Stimulated activated CD8-positive, alpha-beta memory T cell treated with anti-CD3 and anti-CD28 coated beads, Interleukin-2, amount 100 ng/mL, for 1 hour (primary cell): ENCODE measurements at places on chromosomes 16 and 17.

DNA sequence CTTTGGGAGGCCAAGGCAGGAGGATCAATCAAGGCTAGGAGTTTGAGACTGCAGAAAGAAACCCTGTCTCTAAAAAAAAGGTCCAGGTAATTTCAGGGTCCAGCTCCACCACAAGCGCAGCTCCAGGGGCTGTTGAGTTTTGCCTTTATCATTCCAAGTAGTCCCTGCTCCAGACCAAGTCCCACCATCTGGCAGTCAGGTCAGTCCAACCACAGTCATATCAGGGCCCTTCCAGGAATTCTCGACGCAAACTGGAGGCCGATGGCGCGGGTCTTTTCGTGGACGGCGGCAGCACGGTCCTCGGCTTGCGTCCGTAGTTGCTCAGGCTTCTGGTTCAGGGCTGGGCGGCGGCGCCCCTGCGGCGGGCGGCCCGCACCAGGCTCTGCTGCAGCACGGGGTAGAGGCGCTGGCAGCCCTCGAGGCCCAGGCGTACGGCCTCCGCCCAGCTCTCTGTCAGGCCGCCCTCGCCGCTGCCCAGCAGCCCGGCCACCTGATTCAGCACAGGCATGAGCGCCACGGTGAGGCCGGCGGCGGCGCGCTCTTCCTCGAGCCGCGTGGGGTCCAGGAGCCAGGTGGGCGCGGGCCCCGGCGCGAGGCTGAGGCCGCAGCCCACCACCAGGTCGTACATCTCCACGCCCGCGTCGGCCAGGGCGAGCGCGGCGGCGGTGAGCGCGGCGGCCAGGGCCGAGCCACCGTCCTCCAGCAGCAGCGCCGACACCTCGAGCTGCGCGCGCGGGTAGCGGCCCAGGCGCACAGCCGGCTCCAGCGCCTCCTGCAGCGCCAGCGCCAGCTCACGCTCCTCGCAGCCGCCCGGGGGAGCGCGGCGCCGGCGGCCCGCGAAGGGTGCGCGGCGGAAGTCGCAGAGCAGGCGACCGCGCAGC lies 752 bp downstream of the EXOSC6 start:
- peak; percentile 15 for DNase-seq

DNA sequence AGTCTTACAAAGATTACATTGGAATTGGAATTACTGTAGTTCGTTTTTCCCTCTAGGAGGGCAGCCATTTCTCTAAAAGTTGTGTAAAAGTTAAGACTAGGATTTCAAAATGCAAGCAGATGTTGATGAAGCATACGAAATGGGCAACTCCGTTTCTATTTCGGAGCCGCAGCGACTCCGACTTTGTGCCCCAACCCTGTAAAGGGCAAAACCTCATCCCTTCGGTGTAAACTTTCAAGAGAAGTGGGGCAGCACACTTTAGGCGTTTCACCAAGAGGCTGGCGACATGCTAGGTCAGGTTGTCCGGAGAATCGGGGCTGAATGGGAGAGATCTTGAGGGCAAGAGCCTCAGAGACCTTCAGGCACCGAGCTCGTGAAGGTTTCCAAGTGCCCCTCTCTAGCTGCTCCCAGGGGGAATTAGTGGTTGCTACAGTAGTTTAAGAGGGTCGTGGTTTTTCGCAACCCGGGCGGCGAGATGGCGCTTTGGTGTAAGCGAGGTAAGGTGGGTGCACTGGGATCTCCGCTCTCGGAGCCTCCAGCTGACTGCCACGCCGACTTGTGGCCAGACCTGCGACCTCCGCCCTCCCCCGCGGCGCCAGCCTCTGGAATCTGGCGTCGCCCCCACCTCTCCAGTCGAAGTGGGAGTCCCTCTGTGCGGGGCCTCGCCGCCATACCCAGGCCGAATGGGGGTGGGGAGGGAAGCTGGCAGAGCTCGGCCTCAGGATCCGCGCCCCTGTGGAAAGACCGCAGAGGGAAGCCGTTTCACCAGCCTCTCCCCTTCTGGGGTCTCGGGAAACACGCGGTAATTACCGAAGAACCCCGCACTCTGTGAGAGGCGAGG lies 1.0 kb upstream of the HEXIM2 start:
- no peak for DNase-seq

GRCh38 chr17:68512960-68513474 lies 787 bp downstream of the PRKAR1A start:
- no peak for DNase-seq

DNA sequence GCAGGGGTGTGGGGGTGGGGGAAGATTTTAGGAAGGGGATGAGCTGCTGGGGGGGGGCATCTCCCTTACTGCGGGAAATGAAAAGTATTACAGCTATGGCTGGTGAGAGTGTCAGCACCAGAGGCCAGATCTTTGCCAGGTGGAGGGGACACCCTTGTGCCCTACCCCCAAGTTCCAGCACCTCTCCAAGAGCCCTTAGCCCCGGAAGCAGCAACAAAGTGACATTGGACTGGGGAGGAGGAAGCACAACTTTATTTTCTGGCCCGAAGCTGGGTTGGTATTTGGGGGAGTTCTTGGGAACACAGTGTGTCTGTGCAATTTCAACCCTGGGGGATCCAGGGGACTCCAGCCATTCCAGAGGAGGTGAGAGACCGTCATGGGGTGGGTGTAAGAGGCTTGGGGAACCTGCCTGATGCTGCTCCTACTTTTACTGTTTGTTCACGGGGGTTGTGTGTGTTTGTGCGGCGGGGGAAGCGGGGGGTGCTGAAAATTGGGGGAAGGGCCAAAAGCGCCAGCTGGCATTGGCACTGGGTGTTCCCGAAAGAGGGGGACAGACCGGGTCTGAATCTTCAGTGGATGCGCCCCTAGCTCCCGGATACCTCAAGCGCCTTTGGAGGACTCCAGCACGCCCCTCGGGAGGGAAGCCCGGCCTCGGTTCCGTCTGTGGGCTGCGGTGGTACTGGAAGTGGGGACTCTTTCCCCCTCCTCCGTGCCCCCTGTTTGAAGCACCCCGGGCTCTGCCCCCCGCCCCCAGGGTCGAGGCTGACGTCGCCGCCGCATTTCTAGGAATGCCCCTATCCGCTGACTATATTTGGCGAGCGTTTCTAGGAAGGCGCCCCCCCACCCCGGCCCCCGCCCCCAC lies 230.3 kb downstream of the MRTFB start:
- no peak for DNase-seq

- peak; percentile 38 for DNase-seq
These were observed 28.4 kb downstream of the CDH13 start for GRCh38 chr16:82655072-82655714.

GRCh38 chr16:90016339-90016950 lies 2.8 kb downstream of the DBNDD1 start:
- DNase-seq, result no peak

- no peak for DNase-seq
These were observed 159.7 kb upstream of the CDH11 start for GRCh38 chr16:65281586-65281985.

DNA sequence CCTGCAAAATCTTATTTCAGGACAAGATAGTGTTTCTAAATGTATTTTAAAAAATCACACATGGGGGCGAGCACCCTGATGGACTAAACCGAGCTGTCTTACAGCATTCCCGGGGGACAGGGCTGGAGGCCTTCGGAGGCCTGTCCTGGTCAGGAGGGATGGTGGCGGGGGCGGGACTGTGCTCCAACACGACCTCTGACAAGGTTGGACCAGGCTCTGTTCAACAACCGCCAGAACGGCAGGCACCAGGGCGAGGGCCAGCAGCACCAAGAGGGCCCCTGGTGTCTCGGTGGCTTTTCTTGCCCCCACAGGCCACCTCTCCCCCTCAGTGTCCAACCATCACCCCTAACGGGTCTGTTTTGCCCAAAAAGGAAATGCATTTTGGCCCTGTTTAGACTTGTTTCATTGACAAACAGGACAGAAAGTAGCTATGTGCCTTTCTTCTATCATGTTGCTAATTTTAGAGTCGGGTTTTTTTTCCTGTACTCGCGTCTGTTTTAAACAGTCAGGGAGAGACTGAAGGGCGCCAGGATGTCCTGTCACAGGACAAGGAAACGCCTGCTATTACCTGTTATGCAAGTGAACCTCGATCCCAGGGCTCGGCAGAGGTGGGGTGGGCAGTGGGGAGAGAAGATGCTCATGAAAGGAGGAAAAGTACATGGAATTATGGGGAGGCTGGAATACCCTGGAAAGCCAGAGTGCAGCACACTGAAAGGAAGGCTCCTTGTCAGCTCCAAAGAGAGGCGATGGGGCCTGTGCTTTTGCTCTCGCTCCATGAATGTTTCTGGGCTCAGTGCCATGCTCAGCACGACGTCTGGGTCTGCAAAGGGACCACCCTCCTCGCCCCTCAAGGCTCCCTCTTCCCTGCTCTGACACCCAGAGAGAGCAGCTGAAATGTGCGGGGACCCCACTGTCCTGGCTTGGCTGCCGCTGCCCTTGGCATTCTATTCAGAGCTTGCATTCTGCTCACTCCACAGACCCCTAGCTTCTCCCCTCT lies 11.9 kb downstream of the TMEM204 start:
- DNase-seq, result no peak
